ENCODE measurements at places on chromosomes 1 and 21.

DNA sequence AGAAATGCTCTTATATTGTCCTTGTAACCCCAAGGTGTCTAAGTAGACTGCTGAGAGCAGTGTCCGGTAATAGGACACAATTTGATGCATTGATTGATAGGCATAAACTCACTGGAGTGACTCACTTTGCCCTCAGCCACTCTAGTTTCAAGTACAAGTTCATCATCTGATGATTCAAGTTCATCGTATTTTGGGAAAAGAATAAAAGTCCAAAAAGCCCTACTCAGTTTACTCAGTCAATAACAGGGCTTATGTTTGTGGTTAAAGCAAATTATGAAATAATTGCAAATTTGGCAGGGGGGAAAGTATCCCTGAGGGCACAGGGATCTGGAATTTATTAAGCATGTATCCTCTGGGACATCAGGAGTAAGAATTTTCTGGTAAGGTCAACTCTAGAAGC, 7.6 kb upstream of the ATF3 start:
- no peak for DNase-seq

GRCh38 chr1:63033211-63033610, 249.3 kb downstream of the ATG4C start:
- no peak for DNase-seq

GRCh38 chr1:235907187-235907896, 40.6 kb upstream of the LYST start:
- DNase-seq, result no peak

- no peak for DNase-seq
Observed at GRCh38 chr1:36440646-36441045, 9.6 kb downstream of the OSCP1 start.

GRCh38 chr1:98325646-98326440, 335.7 kb upstream of the SNX7 start:
- no peak for DNase-seq

DNA sequence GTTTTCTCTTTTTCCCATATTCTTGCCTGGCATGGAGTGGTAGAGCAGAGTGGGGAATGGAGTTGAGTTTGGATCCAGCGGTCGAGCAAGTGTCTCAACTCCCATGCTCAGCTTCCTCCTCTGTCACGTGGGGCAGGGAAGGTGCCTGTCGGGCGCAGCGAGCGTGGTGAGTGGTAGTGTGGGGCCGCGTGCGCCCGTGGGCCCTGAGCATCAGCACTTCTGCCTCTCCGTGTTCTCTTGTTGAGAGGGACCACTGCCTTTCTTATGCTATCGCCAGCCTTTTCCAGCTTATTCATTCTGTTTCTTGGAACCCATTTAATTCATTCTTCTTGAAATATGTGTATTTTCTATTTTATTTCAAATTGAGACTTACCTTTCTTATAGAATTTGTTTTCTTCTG, 65.1 kb downstream of the ADARB1 start:
- DNase-seq, result no peak

GRCh38 chr1:162671664-162672410, 39.6 kb downstream of the DDR2 start:
- no peak for DNase-seq

- no peak for DNase-seq
Observed at GRCh38 chr1:71222668-71223067, 141.8 kb upstream of the ZRANB2 start.

- DNase-seq, result no peak
Observed at GRCh38 chr1:40986956-40987355, 7.5 kb downstream of the CTPS1 start.

DNA sequence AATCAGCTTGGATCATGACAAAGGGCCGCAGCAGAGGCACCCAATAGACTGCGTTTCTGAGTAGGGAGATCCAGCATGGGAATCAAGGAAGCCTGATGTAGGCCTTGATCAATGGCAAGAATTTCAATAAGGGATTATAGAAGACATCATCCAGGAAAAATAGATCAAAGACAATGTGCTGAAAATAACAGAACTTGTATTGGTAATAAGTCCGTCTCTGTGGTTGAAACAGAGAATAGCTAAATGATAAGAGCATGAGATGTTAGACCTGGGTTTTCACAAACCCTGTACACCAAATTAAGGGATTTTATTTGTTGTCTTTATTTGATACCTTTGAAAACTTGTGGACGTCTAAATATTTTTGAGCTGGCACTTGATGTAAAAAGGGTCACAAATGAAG, 228.0 kb upstream of the SGIP1 start:
- no peak for DNase-seq

GRCh38 chr1:117147341-117147831, 25.8 kb upstream of the TRIM45 start:
- no peak for DNase-seq

GRCh38 chr1:233919786-233920185, 15.3 kb downstream of the SLC35F3 start:
- no peak for DNase-seq

Data from stimulated activated CD4-positive, alpha-beta T cell treated with anti-CD3 and anti-CD28 coated beads, TNF-alpha, amount 100 ng/mL, for 24 hours (primary cell).